ENCODE measurements at places on chromosomes 3 and 15. TPM values are rescaled to one million over a fixed set of nuclear protein-coding genes. Genes with fewer than 3 reads are reported as not detected.

SLC6A11 gene
- 3.5 TPM for total RNA-seq

AGTR1 gene
- not detected for total RNA-seq

GRCh38 chr3:78737988-78738387 is 1029.8 kb downstream of the ROBO1 start:
- peak; percentile 23 for DNase-seq

DNA sequence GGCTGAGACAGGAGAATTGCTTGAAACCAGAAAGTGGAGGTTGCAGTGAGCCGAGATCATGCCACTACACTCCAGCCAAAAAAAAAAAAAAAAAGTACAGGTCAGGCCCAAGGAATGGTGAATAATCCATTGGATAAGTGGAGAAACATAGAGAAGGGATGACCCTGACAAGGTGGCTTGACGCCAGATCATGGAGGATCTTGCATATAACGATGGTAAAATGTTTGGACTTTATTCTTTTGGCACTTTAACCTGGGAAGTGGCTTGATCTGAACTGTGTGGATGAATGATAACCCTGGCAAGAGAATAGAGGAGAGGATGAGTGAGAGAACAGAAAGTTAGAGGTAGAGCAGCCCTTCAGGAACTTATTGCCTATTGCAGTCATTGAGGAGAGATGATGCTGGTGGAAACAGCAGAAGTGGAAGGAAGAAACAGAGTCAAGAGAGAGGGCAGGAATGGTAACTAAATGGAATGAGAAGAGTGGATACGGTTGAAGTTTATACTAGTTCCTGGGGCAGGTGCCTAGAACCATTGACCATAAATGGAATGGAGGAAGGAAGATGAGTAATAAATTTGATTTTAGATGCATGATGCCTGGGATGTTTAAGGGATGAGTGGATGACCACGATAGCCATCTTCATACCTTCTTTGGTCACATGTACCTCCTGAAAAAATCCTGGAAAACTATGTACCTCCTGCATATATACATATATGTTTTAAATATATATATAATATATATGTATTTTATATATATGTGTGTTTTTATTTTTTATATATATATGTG is 57.8 kb downstream of the BLM start:
- peak; percentile 82 for DNase-seq

GRCh38 chr3:145118303-145118702 is 1042.7 kb downstream of the PLOD2 start:
- DNase-seq: no peak

KBTBD12 gene
- total RNA-seq: under 0.01 TPM

GABRA5 gene
- not detected for total RNA-seq

NRROS gene
- total RNA-seq: not detected

GRCh38 chr3:13353936-13354542 is 66.1 kb downstream of the NUP210 start:
- no peak for DNase-seq

GRCh38 chr15:71044006-71044405 is 71.3 kb upstream of the THSD4 start:
- peak; percentile 88 for DNase-seq

DNA sequence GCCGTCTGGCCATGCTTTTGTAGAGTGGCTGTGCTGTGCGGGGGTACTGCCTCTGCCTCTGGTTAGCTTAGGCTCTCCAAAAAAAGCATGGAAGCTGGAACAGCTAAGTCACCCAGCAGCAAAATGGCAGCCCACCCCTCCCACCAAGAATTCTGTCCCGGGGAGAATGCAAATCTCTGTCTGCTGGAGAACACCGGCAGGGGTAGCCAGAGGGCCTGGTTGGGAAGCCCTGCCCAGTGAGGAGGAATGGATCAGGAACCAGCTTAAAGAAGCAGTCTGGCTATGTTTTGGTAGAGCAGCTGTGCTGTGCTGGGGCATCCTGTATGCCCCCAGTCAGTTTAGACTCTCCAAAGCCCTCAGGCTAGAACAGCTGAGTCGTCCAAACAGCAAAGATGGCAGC is 56.2 kb upstream of the PTPRG start:
- no peak for DNase-seq

- peak; percentile 45 for DNase-seq
These were observed 11.0 kb downstream of the TRPM7 start for GRCh38 chr15:50675535-50676144.

SYNPR gene
- not detected for total RNA-seq

- no peak for DNase-seq
These were observed 47.3 kb upstream of the C3orf22 start for GRCh38 chr3:126606001-126606400.

OCA2 gene
- total RNA-seq: 0.26 TPM

DNA sequence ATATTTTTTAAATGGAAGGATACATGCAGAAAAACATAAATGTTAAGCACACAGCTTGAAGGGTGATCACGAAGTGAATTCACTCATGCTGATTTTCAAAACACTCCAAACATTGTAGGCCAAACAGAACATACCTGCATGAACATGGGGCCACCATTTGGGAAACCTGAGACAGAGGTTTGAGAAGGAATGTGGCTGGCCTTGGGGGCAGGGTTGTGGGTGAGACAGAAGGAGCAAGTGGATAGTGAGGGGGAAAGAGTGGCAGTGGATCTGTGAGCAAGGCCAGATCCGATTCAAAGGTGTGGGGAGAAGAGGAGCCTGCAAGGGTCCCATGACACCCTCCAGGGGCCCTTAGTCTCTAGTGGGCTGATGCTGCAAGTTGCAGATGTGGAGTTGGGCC is 94.9 kb downstream of the HMG20A start:
- DNase-seq: no peak

- DNase-seq: no peak
These were observed 77.2 kb downstream of the TOP2B start for GRCh38 chr3:25587526-25587925.

- no peak for DNase-seq
These were observed 18.5 kb downstream of the KBTBD8 start for GRCh38 chr3:67016522-67017080.

DNA sequence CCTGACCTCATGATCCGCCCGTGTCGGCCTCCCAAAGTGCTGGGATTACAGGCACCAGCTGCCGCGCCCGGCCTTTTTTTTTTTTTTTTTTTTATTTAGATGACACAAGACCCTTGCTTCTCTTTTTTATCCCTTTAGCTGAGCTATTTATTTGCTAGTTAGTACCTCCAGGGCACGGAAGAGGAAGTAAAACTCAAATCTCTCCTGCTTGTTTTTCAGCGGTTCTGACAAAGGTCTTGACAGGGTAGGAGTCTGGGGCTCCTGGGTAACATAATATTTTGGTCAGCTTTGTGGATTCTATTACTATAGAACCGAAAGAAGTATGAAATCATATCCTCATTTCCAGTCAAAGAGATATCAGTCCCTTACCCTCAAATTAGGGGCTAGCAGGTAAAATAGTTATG is 44.0 kb upstream of the ETV5 start:
- no peak for DNase-seq

SLC6A1 gene
- total RNA-seq: not detected

DNA sequence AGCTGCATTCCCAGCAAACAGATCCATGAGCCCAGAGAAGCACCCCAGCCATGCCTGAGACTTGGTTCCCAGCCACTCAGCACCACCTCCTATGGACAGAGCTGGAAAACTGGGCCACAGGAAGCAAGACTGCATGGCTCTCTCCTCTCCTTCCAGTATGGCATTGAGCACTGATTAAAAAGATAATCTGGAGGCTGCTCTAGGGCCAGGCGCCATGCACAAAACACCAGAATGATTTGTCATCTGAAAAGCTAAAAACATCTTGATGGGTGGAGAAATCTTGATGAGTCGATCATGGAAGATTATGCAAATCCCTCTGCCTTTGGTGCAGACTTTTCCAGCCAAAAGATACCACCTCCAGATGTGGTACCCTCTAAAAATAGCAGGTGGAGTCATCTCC is 62.7 kb upstream of the MRPS22 start:
- peak; percentile 20 for DNase-seq

GNAT1 gene
- 0.26 TPM for total RNA-seq

DNA sequence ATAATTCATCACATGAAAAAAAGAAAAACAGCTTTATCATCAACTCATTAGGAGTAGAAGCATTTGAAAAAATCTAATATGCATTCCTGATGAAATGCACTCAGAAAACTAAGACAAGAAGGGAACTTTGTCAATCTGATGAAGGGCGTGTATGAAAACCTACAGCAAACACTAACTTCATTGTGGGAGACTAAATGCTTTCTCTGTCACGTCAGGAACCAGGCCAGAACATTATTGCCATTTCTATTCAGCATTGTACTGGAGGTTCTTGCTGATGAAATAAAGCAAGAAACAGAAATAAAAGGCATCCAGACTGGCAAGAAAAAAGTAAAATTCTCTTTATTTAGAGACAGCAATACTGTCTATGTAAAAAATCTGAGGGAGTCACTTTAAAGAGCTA is 235.2 kb downstream of the GABRB3 start:
- no peak for DNase-seq

DNA sequence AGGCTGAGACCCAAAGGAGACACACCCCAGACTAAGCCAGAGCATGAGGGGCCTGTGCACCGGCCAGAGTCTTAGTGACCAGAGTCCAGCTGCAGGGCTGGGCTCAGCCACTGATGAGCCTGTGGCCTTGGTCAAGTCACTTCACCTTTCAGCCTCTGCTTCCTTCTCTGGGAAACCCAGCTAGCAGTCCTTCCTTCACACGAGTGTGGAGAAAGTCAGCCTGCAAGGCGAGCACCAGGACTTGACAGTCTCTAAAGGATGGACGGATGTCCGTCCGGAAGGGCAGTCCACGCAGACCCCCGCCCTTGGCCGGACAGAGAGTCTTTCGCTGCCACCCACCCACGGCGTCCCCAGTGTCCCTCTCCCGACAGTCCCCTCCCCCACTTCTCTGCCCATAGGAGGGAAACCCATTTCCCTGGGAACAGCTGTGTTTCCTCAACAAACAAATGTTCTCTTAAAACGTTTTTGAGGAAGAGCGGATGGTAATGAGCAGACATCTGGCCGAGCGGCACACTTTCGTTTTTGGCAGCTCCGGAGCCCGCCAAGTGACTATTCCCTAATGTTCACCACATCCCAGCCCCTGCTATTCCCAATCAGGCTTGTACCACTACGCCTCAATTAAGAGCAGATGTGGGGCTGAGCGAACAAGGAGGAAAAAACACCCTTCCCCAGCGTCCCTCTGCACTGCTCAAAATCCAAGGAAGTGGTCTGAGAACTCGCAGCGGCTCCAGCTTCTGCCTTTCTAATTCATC is 129.1 kb upstream of the SMAD3 start:
- DNase-seq: no peak

- peak; percentile 84 for DNase-seq
These were observed 70.2 kb downstream of the LRRC28 start for GRCh38 chr15:99321468-99321867.

THAP10 gene
- total RNA-seq: 0.79 TPM

WDR72 gene
- 0.13 TPM for total RNA-seq

- no peak for DNase-seq
These were observed 13.3 kb downstream of the GRAMD2A start for GRCh38 chr15:72184165-72184811.

DNA sequence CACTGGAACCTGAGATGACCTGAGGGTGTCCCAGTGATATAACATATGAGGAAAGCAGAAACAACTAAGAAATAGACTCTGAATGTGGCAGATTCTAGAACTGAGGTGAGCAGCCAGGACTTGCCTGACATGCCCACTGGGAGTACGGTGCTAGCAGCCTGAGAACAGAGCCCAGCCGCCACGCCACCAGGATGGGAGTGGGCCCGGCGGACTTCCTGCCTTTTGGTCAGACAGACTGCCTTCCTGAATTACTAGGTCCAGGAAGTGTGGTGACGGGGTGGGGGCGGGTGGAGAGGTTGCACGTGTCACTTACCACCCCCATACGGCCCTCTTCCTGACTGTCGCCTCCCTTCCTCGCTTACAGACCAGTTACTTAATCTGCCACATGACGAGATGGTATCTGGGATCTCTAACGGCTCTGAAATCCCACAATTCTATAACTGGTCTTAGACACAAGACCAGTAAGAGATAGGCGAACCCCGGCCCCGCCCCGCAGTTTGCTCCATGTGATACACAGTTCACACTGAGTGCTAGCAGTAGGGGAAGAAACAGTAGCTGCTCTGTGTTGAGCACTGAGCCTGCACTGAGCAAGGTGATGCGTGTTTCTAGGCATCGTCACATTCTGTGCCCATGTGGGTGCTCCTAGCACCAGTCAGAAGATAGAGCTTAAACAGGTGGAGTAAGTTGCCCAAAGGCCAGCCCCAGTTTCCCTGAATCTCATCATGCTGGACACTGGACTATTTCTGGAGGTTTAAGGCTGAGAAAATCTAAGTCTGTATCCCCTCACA is 95.7 kb downstream of the CPN2 start:
- DNase-seq: no peak

- DNase-seq: no peak
These were observed 254.6 kb upstream of the SOX14 start for GRCh38 chr3:137509354-137510045.

GRCh38 chr15:59528961-59529402 is 82.6 kb upstream of the GCNT3 start:
- peak; percentile 79 for DNase-seq

- no peak for DNase-seq
These were observed 31.3 kb downstream of the CD200 start for GRCh38 chr3:112364291-112364690.

GRCh38 chr3:126557415-126557745 is 1.4 kb downstream of the C3orf22 start:
- DNase-seq: no peak
